Activated CD4-positive, alpha-beta T cell treated with anti-CD3 and anti-CD28 coated beads, Interleukin-2, amount 50 U/mL, for 4 hours (primary cell): ENCODE measurements at places on chromosomes 11 and 22.

DNA sequence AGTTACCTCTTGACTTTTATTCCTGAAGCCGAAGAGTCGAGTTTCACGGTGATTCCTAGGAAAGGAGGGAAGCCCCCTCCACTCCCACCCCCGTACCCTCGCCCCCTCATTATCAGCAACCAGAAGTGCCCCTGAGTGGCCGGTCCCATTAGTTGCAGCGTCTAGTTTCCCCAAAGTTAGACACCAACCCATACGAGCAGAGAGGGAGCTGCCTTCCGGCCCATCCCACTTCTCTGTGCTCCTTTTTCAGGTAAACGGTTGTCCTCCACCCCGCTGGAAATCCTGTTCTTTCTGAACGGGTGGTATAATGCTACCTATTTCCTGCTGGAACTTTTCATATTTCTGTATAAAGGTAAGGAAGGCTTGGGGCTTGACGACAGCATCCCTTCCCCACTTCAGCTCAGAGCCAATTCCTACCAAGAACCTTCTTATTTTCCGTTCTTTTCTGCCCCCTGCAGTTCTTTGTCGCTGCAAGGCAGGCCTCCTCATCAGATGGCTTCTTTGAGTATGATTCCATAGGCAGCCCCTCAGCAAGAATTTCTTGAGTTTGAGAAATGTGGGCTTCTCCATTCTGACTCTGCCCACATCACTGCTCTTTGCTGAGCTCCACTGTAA is 701 bp downstream of the TMEM216 start:
- DNase-seq = no peak

GRCh38 chr22:23899042-23899745 is 5.0 kb downstream of the MIF start:
- no peak for DNase-seq

DNA sequence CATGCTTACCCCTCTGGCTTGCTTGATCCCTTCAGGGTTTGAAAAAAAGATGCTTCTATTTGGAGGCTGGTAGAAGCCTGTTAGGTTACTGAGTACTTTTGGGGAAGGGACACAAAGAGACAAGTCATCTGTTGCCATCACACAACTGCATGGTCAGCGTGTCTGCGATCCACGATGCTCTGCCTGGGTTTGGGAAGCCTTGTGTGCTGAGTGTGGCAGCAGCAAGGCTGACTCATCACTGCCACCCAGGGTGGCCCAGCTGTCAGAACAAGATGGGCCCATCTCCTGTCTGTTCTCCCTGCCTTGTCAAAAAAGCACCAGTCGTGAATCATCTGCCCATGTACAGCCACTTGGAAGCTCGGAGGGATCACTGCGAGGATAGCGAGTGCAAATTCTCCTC is 26.2 kb downstream of the UBASH3B start:
- no peak for DNase-seq

DNA sequence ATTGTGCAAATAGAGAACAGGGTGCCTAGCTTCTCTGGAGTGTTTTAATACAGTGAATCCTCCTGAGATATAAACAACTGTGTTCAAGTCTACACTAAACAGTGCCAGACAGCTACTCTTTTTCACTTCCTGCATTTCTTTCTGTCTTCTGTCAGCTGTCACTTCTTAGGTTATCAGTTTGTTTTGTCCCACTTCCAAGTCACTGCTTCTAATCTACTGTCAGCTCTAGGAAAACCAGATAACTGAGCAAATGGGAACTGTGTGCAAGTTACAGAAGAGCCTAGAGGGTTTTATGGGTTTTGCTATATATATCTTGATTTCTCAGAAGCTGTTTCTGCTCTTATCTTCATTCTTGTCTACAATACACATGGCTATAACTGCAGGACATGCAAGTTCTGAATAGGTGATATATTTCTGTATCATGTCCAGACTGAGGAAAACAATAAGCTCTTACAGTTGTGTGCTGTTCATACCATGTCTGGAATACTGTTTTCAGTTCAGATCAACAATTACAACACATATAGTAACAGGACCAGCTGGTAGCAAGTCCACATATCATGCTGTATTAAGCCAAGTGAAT is 5.8 kb downstream of the PITPNB start:
- DNase-seq = no peak

- no peak for DNase-seq
These were observed 216.3 kb downstream of the DDX10 start for GRCh38 chr11:108881131-108881530.

GRCh38 chr22:35409783-35410662 is 10.1 kb downstream of the MCM5 start:
- DNase-seq = no peak

DNA sequence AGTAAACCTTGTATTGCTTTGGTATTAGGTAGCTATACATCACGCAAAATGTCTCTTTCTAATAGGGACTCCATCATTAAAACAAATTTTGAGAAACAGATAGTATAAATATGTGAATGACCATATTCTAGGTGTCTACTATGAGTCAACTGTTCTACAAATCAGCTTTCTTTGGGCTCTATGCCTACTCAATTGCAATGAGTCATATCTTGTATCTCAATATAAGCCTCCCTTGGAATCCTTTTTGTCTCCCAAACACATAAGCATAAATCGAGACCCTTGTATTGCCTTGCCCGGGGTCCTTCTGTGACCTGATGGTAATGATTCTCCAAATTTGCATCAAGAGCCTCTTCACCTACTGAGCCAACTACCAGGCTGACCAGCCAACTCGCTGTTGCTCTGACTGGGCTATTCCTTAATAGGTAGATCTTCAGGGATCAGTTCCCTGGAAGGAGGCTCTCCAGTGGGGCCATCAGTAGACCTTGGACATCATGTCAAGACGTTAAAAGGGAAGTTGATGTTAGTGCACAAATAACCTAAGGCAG is 22.2 kb downstream of the BLID start:
- no peak for DNase-seq

GRCh38 chr11:70654016-70654415 is 255.7 kb downstream of the CTTN start:
- DNase-seq = no peak

- peak; percentile 48 for DNase-seq
These were observed 11.0 kb downstream of the MPZL3 start for GRCh38 chr11:118240999-118241763.

GRCh38 chr11:121550247-121551030 is 97.7 kb upstream of the SORL1-AS1 start:
- no peak for DNase-seq

DNA sequence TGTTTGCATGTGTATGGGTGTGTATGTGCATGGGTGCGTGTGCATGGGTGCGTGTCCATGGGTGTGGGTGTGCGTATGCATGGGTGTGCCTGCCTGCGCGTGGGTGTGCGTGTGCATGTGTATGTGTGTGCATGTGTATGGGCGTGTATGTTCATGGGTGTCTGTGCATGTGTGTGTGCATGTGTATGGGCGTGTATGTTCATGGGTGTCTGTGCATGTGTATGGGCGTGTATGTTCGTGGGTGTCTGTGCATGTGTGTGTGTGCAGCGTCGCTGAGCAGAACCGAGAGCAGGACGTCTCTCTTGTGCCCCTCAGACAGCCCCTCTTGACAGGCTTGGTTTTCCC is 13.9 kb downstream of the IL17REL start:
- DNase-seq = no peak

DNA sequence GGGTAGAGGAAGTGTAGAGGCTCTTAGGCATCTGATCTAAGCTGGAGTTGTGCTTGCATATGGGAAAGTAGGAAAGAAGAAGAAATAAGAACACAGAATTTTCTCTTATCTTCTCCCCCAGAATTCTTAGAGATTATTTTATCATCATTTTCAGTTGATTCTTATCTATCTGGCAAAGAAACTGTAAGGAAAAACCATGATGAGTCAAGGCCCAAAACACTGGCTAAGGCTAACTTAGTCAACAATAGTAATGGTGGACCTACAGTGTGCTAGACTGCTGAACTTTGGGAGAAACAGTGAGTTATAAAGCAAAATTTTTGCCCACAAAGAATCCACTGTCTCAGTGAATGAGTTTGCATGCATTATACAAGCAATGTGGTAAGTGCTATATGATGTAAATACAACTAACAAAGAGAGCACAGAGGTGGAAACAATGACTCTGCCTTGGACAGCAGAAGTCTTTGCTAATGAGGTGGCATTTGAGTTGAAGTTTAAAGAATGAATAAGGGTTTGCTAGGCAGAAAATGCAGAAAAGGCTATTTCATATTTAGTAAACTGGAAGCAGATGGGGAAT is 344.5 kb upstream of the PLET1 start:
- no peak for DNase-seq

DNA sequence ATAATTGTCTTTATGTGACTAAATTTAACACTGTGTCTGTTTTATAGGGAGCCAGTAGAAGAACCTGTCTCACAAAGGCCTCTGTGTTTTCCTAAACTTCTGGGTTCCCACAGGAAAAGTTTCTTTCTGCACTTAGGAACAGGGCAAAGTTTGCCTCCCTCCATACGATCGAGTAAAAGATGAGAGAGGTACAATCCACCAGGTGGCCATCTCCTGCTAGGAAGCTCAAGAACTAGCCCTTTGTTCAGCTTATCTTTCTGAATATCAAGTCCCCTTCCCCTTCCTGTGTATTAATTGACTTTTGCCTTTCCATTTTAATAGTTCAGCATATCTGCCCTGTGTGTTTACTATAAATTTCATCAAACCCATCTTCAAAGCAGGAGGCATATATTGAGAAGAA is 18.0 kb downstream of the CSNK2A3 start:
- no peak for DNase-seq

DNA sequence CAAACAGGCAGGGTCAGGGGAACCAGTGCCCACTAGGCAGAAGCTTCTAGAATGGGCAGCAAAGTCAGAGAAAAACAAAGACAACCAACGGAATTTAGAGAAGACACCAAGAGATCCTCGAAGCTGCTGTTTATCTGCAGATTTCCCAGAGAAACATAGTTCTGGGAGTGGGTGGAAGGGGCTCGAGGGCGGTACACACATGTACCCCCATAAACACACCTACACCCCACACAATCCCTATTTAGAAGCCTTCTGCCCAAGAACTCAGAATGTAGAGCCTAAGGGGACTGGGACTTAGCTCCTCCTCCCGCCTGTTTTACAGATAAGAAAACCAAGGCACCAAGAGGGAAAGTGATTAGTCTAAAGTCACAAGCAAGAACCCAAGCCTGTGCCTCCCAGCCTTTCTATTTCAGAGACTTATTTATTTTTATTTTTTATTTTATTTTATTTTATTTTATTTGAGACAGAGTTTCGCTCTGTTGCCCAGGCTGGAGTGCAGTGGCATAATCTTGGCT is 6.4 kb downstream of the NPTXR start:
- no peak for DNase-seq

GRCh38 chr11:112911124-112911523 is 50.1 kb upstream of the NCAM1 start:
- no peak for DNase-seq

DNA sequence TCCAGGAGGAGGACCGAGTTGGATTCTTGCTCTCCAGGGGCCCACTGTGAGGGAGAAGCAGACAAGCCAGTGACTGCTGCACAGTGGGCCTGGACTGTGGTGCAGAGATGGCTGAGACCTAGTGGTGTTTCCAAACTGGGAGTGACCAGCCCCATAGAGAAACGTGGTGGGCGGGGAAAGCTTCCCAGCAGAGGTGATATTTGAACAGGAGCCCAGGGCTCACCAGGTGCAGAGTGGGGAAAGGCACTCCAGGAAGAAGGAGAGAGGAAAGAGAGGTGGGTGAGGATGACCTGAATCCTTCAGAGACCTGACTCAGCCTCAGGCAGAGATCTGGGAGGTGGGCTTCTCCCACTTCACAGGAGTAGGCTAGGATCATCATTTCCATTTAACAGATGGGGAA is 52.1 kb upstream of the RASD2 start:
- DNase-seq = no peak

GRCh38 chr11:62487738-62488551 is 58.7 kb downstream of the AHNAK start:
- DNase-seq = no peak

- no peak for DNase-seq
These were observed 56.4 kb downstream of the PPFIBP2 start for GRCh38 chr11:7570241-7570640.

GRCh38 chr22:46124383-46125144 is 25.8 kb upstream of the PPARA start:
- DNase-seq = no peak

- DNase-seq = no peak
These were observed 300.4 kb upstream of the B3GAT1 start for GRCh38 chr11:134712228-134713145.

DNA sequence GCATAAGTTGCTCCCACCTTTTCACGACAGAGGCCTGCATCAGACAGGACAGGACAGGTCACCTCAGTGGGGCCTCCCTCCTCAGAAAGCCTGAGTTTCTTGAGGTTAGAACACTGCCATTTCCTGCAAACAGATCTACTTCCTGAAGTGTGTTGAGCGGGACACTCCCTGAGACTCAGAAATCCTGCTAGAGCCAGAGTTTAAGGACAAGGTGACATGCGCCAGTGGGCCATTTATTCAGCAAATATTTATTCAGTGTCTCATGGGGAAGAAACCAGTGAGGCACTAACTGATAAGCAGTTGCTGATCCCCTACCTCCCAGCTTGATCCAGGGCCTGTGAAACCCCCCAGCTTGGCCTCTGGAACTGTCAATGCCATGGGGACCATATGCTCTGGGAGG is 454.6 kb downstream of the SOX6 start:
- no peak for DNase-seq

- no peak for DNase-seq
These were observed 417.7 kb downstream of the BUD13 start for GRCh38 chr11:116355104-116355503.

DNA sequence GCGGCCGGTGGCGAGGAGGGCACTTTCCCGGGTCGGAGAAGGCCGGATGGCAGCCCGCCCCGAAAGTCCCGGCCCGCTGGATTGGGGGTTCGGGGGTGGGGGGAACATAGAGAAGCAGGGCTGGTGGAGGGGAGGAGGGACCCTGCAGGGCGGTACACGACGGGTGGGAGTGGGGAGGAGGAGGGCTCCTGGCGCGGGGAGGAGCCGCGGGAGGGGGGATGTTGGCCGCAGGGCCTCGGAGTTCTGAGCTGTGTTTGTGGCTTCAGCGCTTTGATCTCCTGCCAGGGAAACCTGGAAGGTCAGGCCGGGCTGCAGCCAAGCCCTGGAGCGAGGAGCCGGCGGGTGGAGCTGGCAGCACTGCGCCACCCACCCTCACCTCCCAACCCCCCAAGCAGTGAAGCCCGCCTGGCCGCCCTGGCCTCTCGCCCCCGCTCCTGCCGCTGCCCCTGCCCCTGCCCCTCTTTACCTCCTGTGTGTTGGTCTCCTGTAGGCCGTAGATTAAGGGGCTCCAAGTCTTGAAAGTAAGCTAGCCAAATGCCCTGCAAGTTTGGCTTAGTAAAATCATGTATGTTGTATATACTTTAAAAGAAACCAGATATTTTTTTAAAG is 30.9 kb downstream of the C22orf31 start:
- DNase-seq = no peak

- no peak for DNase-seq
These were observed 53.5 kb downstream of the KCNJ4 start for GRCh38 chr22:38401336-38402084.

GRCh38 chr11:45324459-45324858 is 38.3 kb upstream of the SYT13 start:
- no peak for DNase-seq

GRCh38 chr11:67262731-67263675 is 3.3 kb upstream of the GRK2 start:
- DNase-seq = peak; percentile 58
